AG08395 (cell line): ENCODE measurements at places on chromosomes 4 and X.

DNA sequence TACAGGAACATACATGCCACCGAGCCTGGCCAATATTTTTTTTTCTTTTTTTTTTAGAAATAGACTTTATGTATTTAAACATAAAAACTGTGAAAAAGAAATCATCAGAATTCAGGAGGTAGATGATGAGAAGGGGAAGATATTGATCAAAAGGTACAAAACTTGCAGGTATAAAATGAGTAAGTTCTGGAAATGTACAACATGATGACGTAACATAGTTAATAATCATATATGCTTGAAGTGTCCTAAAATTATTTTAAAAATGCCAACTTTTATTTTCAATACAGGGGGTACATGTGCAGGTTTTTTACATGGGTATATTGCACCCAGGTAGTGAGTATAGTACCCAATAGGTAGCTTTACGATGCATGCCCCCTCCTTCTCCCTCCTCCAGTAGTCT lies 337.6 kb downstream of the GRID2 start:
- no peak for DNase-seq

- no peak for DNase-seq
Observed at GRCh38 chrX:102739657-102740056, 19.1 kb downstream of the GPRASP3 start.

DNA sequence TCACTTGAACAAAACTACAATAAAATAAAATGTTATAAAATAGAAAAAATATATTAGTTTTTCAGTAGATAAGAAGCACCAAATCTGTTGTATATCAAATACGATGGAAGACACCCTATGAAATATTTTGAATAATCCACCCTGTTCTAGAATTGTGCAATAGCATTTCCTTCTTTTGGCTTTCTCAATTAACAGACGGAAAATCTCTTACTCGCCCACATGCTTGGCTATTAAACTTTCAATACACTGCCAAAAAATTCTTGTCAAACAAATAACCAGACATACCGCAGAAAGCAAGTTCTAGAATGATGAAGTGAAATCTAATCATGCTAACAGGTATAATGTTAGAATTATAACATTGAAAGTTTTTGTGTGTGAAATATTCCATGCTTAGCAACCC lies 671.6 kb upstream of the SLIT2 start:
- DNase-seq: peak; percentile 20

GRCh38 chr4:87144356-87144755 lies 76.1 kb downstream of the KLHL8 start:
- no peak for DNase-seq

GRCh38 chrX:135489542-135489941 lies 30.9 kb upstream of the INTS6L start:
- DNase-seq: no peak

GRCh38 chr4:86977621-86978184 lies 42.9 kb downstream of the AFF1 start:
- DNase-seq: peak; percentile 28

GRCh38 chr4:161929956-161930355 lies 233.8 kb downstream of the FSTL5 start:
- peak; percentile 15 for DNase-seq

GRCh38 chrX:15911734-15912550 lies 57.3 kb upstream of the AP1S2 start:
- DNase-seq: no peak

DNA sequence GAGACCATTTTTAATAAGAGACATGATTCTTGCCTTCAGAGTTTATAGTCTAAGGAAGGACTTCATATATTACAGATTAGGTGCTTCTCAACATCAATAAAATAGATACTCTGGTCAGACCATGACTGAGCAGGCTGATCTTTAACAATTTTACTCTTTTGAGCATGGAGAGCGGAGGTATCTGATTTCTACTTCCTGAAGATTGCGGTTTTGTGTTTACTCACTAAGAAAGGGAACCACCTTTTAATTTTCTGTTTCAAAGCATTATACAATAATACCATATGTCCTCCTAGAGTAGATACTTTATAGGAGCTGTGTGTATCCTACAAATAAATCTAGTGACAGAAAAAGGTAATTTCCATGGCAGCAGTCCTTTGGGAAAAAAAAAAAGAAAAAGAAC lies 12.5 kb downstream of the MORC4 start:
- no peak for DNase-seq

DNA sequence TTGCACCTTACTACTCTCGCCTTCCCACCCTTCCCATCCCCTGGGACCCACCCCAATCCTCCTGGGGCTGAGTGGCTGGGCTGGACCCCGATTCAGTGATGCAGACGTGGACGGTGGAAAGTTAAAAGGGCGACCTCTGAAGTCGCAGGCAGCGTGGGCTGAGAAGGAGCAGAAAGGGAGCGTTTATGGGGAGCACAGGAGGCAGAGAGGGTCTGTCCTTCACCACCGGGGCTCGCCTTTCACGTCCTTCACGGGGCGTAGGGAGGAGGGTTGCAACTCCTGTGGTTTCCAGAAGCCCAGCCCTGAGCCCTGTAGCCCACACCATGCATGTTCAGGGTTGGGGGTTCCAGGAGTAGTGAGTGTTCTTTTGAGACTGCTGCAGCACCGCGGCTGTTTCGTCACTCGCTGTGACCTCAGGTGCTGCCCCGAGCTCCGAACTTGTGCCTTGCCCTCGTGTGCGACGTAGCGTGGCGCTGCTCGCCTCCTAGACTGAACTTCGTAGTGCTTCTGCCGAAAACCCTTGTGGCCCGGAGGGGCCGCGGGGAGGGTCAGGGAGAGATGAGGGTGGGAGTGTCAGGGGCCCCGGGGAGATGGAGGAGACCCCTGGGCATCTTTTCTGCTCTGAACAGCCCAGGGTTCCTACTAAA lies 1.6 kb downstream of the NHS start:
- no peak for DNase-seq

- DNase-seq: peak; percentile 97
Observed at GRCh38 chr4:53688186-53688790, 97.0 kb upstream of the LNX1 start.

- no peak for DNase-seq
Observed at GRCh38 chrX:132491191-132491590, 2.4 kb upstream of the MBNL3 start.

DNA sequence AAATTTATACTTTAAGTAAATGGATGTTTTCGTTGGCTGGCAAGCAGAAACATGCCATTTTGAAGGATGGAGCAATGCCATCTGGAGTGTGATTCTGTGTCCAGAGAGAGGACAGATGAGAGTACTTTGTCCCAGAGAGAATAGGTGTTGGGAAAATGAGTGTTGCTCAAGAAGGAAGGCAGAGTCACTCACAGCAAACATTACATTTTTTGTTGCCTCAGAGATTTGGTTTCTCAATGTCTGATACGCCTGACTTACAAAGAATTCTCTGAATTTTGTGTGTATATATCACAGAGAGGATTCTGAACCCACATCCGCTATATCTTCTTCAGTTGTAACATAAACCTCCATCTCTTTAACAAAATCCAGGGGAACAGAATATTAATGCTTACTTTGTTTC lies 102.8 kb upstream of the PCDH18 start:
- DNase-seq: peak; percentile 32

GRCh38 chr4:44319129-44319528 lies 129.5 kb downstream of the KCTD8 start:
- DNase-seq: no peak

DNA sequence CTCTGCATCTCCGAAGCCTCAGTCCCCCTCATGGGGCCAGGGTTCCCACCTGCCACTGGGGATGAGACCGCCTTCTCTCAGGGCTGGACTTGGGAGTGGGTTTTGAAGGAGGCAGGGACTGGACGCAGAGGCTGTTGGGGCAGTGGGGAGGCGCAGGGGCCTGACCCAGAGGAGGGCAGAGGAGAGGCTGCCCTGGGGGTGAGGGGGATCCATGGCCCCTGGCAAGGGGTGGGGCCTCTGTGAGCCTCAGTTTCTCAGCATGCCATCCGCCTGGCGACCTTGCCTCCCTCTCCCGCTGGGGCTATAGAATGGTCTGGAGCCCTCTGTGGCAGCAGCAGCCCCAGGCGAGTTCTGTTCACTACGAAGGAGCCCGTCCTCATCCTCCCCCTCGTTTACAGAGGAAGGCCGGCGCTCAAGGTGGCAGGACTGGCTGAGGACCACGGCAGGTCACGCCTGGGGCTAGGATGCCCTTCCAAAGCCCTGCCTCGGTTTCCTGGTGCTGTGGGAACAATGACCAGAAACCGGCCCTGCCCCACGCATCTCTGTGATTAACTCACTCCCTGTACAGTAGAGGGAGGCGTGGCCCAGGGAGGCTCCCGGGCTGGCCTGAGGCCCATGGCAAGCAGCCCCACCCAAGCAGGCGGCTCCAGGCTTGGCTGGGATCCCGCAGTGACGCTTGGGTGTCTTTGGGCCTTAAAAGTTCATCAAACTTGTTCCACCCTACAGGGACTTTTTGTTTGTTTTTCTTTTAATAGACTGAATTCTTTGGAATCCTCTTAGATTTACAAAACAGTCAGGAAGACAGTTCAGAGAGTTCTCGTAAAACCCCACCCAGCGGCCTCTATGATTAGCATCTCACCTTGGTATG lies 16.0 kb upstream of the SH3TC1 start:
- peak; percentile 82 for DNase-seq

- DNase-seq: no peak
Observed at GRCh38 chr4:44563496-44563895, 87.9 kb downstream of the YIPF7 start.

GRCh38 chr4:171239196-171239595 lies 574.0 kb upstream of the GALNTL6 start:
- DNase-seq: no peak

GRCh38 chr4:55571806-55572205 lies 20.2 kb downstream of the PDCL2 start:
- DNase-seq: no peak

DNA sequence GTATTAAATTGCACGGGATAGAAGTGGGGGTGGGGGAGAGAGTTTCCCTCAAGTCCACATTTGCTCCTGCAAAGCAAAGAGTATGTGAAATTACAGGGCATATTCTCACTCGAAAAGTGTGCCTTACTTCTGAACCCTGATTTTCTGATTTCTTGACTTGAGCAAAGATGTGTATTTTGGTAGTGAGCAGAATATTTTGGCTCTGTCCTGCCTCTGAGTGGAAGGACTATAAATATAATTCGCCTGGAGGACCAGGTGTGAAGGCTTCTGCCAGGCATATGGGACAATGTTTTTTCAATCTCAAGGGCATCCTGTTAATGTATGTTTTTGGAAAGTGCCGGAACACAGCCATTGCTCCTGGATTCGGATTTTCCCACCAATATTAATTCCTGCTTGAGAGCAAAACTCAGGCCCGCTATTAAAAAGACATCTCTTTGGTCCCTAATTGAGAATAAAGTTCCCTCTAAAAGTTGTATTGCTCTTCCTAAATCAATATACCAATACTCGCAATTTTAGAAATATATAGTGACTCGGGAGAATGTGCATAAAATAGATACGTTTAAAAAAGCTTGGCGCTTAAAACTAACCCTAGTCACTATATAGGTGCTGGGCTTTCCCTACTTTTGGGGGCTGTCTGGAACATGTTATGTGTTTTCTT lies 15.3 kb upstream of the PITX2 start:
- no peak for DNase-seq

- DNase-seq: no peak
Observed at GRCh38 chr4:87913896-87914295, 61.6 kb upstream of the SPP1 start.

- no peak for DNase-seq
Observed at GRCh38 chr4:179634862-179635261, 2192.6 kb upstream of the AGA start.

DNA sequence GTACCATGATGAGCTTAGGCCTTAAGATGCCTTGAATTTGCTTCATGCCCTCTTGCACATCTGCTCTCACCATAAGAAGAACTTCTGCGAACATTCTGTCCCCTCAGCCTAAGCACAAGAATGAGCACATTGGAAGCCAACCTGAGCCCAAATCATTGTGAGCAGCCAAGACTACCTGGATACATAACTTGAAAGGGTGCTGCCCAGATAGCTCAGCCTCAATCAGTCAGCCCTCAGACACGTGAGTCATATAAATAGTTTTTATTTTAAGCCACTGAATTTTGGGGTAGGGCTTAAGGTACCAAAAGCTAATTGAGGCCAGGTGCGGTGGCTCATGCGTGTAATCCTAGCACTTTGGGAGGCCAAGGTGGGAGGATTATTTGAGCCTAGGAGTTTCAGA lies 27.5 kb upstream of the BBS12 start:
- no peak for DNase-seq

DNA sequence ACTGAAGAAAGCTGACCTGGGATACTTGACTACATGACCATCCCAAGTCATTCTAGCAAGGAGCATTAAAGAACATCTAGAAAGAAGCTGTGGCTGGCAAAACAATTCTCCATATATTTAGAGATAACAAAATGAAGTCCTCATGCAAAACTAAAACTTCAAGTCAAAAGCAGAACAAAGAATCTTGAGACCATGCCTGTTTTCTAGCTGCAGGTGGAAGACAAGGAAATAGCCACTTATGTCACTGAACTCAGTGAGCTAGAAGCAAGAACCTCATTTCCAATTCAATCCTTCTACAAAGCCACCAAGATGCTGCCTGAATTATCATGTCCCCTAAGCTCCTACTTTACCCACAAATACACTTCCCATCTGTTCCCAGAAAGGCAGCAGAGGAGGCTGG lies 13.8 kb downstream of the USP46 start:
- no peak for DNase-seq

GRCh38 chr4:105631818-105632400 lies 76.6 kb downstream of the INTS12 start:
- no peak for DNase-seq

GRCh38 chrX:103780336-103781061 lies 3.9 kb downstream of the PLP1 start:
- no peak for DNase-seq

DNA sequence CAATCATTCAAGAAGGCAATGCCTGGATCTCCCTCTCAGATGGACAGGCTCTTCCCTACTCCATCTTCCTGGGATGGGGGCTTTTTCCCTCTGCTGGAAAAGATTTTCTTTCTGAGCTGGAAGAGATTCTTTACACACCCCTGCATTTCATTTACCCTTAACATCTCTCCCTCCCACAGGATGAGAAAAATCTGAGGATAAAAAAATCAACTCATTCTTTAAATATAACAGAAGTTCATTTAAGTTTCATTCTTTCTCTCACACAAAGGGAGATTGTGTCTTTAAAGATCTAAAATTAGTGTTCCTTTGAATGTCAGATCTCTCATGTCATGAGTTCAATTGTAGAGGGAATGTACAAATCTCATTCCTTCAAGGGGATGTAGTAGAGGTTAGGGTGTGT lies 109.0 kb downstream of the ZNF518B start:
- DNase-seq: no peak

- no peak for DNase-seq
Observed at GRCh38 chr4:120617171-120617570, 305.4 kb downstream of the PRDM5 start.
